Keratinocyte (primary cell): ENCODE measurements at places on chromosomes 13 and 19. TPM values are rescaled to one million over a fixed set of nuclear protein-coding genes. Genes with fewer than 3 reads are reported as not detected.

DNA sequence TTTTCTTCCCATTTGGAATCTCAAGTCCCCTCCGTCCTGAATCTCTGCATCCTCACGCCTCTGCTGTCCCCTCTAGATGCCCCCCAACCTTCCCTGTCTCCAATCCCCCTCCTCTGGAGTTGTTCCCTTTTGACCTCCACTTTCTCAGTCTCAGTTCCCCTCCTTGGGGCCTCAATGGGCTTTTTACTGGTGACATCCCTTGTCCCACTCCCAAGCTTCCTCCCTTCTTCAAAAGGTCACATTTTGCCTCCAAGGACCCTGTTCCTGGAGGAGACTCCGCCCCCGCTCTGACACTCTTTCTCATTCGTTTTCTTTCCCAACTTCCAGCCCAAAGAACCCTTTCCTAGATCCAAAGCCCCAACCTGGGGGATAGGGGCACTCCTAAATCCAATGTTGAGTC lies 1.0 kb downstream of the AP2S1 start:
- no peak for DNase-seq

GRCh38 chr13:81551036-81551435 lies 1210.1 kb upstream of the SPRY2 start:
- no peak for DNase-seq

DNA sequence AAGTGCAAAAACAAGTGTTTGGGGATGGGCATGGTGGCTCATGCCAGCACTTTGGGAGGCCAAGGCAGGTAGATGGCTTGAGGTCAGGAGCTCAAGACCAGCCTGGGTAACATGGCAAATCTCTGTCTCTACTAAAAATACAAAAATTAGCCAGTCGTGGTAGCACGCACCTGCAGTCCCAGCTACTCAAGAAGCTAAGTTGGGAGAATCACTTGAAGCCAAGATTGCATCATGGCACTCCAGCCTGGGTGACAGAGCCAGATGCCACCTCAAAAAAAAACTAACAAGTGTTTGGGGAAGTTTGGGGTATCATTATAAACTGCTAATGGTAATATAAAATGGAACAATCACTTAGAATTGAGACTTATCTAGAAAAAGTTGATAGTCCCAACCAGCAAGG lies 24.6 kb downstream of the XPO4 start:
- DNase-seq = no peak

DNA sequence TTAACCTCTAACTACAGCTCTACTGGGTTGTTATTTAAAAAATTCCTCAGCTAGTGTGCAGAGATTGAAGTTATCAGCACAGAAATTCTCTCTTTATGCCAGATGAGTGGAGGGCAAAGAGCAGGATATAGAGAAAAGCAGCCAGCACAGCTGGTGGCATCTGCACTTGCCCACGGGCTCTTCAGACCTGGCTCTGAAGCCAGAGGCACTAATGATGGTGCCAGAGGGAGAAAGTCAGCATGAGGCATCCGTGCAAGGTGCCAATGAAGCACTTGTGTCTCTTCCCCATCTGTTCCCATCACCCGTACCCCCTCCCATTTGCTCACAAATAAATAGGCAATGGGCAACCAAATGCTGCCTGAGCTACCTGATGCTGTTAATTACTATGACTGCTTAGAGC lies 138.9 kb downstream of the OLFM4 start:
- no peak for DNase-seq

DNA sequence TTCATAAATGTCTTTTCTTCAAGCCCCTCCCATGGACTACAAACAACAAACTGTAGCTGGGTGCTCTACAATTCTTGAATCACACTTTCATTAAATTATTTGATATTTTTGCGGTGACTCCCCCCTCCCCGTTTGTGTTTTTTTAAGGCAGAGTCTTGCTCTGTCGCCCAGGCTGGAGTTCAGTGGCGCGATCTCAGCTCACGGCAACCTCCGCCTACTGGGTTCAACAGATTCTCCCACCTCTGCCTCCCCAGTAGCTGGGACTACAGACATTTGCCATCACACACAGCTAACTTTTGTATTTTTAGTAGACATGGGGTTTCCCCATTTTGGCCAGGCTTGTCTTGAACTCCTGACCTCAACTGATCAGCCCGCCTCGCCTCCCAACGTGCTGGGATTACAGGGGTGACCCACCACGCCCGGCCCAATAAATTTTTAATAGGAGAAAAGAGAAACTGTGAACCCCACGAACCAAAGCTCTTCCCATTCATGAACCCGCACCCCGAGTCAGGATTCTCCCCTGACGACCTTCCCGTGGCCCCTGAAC lies 703 bp downstream of the ZNF506 start:
- DNase-seq = no peak

DNA sequence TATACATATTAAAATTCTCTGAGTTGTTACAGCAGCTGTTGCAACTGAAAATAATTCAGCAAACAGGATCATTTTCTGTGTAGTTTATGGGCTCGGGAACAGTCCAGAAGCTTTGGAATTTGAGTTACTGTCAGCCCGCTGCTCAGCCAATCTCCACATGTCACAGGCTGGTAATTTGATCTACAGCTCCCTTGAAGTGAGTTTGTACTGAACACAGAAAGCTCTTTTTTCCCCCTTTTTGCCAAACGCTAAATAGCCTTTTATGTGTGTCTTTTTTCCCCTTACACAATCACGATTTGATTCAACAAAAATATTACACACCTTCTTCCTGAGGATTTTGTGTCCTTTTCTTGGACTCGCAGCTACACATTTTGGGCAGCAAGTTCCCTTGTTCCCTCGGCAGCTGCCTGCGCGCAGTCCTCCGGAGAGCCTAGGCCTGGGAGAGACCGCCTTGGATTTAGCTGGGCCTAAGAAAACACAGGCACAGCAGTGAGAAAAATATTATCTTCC lies 371.4 kb downstream of the KCNRG start:
- no peak for DNase-seq

DNA sequence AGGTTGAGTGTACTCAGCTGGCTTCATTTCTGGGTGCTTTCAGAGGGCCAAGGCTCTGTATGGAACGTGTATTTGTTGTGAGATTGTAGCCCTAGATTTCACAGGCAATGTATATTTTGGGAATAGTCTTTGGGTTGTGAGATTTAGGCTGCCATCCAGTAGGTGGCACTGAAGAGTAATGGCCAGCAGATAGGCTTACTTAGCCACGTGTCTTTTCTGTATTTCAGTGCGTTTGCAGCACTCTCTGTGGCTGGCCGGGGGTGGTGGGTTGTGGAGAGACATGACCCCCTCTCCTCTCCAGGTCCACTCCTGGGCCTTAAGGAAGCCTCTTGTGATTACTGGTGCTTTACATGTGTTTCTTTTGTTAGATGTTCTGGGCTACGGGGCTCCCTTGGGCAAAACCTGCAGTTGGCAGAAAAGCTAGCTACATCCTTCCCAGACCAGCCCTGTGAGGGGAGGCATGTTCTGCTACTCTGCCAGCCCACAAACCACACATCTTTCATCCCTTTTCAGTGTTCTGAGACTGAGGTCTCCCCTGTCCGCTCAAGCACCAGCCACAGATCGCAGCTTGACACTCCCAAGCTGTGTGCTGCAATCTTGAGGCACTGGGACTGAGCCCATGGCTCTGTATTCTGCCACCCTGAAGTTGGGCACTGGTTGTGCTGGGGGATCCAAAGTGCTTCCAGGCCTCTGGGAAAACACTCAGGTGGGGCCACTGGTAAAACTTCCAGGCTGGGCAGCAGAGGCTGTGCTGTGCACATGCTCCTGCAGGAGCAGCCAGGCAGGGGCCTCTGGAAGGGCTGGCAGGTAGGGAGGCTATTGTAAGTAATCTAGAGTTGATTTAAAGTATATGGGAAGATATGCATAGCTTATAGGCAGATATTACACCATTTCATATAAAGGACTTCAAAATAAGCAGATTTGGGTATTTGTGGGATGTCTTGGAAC lies 1096.8 kb upstream of the PCDH20 start:
- no peak for DNase-seq

GRCh38 chr13:19791953-19792537 lies 9.3 kb upstream of the PSPC1 start:
- no peak for DNase-seq

DNA sequence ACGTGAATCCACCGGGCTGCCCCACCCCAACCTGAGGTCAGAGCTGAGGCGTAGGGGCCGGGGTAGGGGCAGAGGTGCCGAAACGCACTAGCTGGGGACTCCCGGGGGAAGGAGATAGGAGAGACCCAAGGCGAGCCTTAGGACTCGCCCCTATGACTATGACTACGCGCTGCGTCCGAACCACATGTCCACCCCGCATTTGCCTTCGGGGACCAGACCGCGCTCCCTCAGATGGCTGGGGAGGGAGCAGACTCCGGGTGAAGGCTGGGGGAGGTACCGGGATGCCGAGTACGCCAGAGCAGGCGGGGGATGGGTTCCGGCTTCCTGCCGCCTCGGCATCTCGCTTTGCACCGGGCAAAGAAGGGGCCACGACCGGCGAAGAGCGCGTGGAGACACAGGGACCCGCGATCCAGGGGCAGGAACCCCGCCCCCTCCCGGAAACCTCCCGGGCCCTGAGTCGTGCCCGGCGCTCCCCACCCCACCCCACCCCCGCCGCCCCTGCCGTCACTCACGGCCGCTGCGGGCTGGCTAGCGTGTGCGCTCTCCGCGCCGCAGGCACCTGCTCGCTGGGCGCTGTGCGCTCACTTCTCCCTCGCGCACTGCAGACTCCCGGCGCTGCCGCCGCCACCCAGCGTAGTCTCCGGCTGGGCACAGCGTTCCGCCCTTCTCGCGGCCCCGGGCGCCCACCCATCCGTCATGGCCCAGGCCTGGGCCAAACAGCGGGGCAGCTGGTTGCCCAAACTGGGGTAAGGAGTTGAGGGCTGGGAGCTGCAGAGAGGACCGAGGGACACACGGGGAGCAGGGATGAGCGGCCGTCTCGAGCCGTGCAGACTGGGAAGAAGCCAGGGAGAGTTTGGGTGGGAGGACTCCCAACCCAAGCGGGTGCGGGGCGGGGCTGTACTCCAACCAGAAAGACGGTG lies 622 bp upstream of the VSTM2B start:
- DNase-seq = no peak

GRCh38 chr13:46831588-46832194 lies 34.7 kb upstream of the ESD start:
- DNase-seq = no peak

GRCh38 chr13:30466841-30467252 lies 1.1 kb upstream of the HMGB1 start:
- DNase-seq = no peak

- DNase-seq = no peak
These were observed 10.2 kb downstream of the GPX4 start for GRCh38 chr19:1113986-1114483.

DNA sequence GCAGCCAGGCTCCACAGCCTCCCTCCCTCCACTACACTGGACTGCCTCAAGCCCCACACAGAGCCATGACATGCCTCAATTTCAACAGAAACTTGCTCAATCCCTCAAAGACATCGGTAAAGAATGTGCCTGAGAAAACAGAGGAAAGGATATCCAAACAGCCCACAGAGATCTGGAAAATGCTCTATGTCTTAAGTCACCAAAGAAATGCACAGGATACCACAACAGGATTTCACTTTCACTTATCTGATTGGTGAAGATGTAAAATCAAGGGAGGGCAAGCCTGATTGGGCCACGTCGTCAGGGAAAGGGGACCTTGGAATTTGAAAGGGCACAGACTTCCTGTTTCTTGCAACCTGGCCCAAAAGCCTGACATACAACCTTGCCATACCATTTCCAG lies 14.2 kb downstream of the CACNA1A start:
- DNase-seq = no peak

DNA sequence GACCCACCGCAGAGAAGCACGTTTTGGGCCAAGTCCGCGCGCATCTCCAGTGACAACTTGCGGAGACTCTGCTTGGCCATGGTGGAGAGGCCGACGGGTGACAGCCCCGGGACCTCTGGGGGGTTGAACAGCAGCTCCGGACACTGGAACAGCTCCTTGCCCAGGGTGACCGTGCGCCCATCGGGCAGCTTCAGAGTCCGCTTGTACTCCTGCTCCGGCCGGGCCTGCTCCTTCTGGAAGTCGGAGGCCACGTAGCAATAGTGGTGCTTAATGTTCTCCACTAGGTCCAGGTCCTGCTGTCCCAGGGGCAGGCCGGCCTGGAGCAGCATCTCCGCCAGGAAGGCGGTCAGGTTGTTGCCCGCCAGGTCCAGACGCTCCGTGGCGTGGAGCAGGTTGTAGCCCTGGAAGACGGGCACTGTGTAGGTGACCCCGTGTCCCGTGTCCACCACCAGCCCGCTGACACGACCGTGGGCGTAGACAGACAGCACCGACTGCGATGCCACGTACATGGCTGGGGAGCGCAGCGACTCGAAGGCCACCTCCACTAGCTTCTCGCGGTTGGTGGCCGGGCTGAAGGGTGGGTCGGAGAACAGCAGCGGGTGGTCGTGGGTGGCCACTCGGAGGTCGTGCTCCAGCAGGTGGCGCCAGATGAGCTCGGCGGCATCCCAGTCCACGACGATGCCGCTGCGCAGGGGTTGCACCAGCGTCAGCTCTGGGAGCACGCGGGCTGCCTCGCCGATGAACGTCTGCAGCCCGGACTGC lies 743 bp downstream of the ACTL9 start:
- no peak for DNase-seq

GRCh38 chr19:49244256-49244655 lies 80.7 kb downstream of the SLC6A16 start:
- no peak for DNase-seq

GRCh38 chr19:38060331-38060730 lies 153.3 kb downstream of the SIPA1L3 start:
- DNase-seq = no peak

GRCh38 chr13:114099191-114099590 lies 33.2 kb downstream of the RASA3 start:
- DNase-seq = no peak

- no peak for DNase-seq
These were observed 32.7 kb downstream of the CCDC8 start for GRCh38 chr19:46380690-46381089.

GRCh38 chr13:99377641-99378040 lies 70.4 kb upstream of the GPR183 start:
- no peak for DNase-seq

DNA sequence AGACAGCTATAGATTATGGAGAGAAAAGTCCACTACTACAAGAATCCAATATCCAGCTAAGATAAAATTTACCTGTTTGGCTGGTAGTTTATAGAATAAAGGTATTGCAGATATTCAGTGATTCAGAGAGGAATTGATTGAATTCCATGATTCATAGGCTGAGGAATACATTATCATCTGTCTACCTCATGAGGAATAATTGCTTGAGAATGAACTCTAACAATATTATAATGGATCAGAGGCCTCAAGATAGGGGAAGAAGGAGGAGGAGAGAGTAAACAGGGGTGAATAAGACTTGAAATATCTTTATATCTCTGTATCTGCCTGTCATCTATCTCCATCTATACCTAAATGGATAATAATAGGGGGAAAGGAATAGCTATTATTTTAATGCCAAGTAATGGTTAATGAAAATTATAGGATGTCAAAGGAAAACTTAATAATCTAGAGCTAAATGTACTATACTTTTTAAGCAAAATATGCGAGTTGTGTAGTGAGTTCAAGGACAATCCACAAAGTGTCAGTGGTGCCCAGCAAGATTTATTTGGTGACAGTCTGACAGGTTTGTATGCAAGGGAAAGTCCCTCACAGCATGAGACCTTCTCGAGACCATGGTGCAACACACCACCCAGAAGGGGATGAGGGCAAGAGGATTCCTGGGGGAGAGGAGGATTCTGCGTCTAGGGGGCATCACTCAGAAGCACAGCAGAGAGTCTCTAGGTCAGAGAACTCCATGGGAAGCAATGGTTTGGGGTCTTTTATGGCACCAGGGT lies 224.5 kb downstream of the GPC5 start:
- DNase-seq = no peak

Gene SULT2B1
- 6.0 to 10.2 TPM (median 8.9 TPM) in 3 replicates for polyA plus RNA-seq

Gene PLIN5
- 0.04 TPM in 1 of 3 replicates, not detected in the others for polyA plus RNA-seq

Gene ZNF99
- not detected in 3 replicates for polyA plus RNA-seq

Gene SLAIN1
- polyA plus RNA-seq = not detected in 3 replicates

Gene SOX1
- not detected in 3 replicates for polyA plus RNA-seq

Gene ATP4A
- not detected in 3 replicates for polyA plus RNA-seq

Gene CDC34
- 47.5 to 72.0 TPM (median 48.6 TPM) in 3 replicates for polyA plus RNA-seq

Gene ZFP28
- polyA plus RNA-seq = 5.2 to 6.9 TPM (median 5.7 TPM) in 3 replicates
